Activated CD8-positive, alpha-beta memory T cell treated with anti-CD3 and anti-CD28 coated beads for 4 hours (primary cell): ENCODE measurements at places on chromosomes 12 and 14.

DNA sequence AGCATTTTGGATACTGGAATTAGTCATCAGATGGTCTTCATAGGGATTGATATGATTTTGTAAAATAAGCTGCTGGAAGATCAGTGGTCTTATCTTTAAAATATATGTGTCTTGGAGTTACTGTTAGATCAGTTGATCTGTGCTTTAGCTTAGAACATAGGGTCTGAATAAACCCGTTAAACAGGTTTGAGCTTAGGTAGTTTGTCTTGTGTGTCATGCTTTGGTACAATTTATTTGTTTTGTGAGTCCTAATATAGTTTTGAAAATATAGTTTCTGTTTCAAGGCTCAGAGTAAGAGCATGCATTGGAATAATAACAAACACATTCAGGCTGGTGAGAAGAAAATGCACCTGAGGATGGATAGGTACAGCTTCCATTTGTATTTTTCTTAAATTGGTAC lies 505.0 kb downstream of the SLC16A7 start:
- no peak for DNase-seq

DNA sequence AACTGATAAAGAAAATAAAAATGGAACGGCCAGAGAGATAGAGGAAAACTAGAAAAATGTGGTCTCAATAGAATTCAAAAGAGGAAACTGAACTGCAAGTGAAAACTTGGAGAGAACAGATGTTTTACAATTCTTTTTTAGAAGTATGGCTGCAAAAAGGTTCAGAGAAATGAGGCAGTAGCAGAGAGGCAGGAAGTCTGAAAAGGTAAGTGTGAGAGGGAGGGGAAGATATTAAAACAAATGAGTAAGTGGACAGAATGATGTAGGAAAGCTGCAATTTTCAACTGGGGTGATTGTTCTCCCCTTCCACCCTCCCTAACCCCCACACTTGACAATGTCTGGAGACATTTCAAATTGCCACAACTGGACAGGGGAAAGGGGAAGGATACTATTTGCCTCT lies 12.9 kb downstream of the BTBD7 start:
- no peak for DNase-seq

DNA sequence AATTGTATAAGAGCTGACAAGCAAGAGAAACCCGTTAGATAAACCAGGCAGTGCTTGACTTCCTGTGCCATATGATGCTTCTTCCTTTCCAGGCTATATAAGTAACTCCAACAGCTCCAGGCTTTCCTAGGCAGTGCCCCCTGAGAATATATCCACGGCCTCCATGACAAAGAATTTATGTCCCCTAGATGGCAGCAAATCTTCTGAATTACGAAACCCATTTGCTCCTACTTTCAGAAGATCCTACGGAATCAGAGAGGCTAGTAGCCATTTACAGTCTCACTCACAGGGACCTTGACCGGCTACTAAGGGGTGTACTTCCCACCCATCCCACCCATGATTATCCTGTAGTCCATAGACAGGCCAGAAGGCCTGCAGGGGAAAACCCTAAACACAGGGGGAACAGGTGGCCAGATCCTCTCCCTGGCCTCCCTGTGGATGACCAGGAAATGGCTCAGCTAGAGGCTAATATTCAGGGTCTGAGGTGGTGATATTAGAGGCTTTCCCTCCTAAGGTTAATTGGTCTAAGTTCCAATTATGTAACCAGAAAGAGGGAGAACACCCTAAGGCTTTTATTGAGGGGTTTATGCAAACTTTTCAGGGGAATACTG lies 77.2 kb upstream of the DCD start:
- DNase-seq = no peak

DNA sequence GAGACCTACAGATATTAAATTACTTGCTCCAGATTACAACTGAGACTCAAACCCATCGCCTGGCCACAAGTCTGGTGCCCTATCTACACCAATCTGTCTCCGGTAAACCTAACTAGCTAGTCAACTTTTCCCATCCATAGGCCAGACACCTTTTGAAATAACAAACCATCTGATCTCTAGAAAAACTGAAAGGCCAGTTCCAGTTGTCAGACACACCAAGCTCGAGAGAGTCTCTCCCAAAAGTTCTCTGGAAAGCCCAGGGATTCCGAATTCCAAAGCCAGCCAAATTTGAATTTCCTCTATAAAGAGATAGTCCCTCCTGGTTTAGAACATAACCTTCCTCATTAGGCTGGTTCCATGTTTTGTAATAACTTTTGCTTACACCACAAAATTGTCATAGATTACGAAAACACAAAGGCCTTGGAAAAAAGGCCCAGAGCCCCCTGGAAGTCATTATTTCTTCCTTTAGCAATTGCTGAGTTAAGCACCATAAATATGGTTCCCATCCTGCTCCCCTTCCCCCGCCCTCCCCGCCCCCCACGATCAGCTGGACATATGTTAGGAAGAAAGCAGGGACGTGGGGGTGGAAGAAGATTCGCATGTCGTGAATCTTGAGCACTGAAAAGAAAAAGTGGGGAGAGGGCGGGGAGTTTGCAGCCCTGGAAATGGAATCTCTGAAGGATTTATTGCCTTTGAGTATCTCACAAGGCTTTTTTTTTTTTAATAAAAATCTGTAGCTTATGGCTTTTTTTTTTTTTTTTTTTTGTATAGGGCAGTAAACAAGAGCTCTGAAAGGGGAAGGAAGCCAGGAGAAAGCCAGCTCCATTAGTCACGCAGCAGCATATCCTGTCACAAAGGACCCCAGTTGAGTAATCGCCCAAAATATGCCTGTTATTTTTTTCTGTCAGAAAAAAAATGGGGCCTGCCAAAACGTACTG lies 110.4 kb downstream of the ZFP36L1 start:
- DNase-seq = peak; percentile 15

- DNase-seq = no peak
Measured at GRCh38 chr12:46360908-46361666, 11.5 kb downstream of the SLC38A2 start.

DNA sequence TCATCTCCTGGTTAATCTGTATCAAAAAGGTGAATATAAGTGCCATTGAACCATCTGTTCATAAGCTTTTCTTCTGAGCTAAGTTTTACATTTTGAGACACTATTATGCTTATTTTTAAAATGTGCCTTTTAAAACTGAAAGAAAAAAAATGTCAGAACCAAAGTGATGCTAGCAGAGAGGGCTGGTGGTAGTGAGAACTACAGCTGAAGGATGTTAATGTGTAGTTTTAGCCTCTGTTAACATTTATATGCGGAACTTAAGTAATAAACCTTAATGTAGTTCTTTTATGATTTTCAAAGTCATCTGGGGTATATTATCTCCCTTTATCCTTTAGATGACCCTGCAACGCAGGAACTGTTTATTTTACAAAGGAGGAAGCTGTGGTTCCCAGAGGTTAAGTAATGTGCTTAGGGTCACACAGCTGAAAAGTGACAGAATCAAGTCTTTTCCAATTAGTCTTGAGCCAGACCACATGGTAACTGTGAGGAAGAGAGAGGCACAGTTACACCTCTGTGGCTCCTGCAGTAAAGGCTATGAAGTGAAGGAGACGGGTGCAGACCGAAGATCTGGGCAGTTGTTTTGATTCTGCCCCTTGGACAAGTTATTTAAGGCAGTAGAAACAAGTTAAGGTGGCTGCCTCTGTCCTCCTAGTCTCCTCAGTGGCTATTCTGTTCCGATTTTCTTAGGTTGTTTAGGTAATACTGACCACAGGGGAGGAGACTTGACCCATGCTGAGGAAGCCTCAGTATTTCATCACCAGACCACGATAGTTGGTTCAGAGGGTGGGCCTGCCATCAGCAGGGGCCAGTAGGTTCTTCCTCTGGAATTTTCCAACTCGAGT lies 23.9 kb downstream of the GNG2 start:
- no peak for DNase-seq

GRCh38 chr12:5458229-5459050 lies 26.5 kb downstream of the NTF3 start:
- DNase-seq = no peak
